GOT3 (cell line): ENCODE measurements at places on chromosomes 5 and 9.

DNA sequence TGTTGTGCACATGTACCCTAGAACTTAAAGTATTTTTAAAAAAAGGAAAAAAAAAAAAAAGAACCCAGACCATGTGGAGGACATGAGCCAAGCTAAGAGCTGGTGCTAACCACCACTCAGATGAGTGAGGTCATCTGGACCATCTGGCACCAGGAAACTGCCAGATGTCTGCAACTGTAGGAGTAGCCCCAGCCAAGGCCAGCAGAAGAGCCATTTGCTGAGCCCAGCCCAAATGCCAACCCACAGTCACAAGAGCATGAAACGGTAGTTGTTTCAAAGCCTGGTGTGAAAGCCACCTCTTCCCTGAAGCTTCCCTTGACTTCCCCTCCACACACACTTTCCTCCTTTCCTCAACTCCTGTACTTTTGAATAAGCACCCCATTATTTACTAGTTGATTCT is 69.2 kb upstream of the FCN1 start:
- DNase-seq = no peak

GRCh38 chr9:70811638-70812037 is 309.8 kb downstream of the TRPM3 start:
- DNase-seq = no peak

- no peak for DNase-seq
These were observed 179.8 kb downstream of the CNTNAP3 start for GRCh38 chr9:39108145-39108544.

GRCh38 chr5:180026320-180026719 is 45.2 kb downstream of the RNF130 start:
- no peak for DNase-seq

DNA sequence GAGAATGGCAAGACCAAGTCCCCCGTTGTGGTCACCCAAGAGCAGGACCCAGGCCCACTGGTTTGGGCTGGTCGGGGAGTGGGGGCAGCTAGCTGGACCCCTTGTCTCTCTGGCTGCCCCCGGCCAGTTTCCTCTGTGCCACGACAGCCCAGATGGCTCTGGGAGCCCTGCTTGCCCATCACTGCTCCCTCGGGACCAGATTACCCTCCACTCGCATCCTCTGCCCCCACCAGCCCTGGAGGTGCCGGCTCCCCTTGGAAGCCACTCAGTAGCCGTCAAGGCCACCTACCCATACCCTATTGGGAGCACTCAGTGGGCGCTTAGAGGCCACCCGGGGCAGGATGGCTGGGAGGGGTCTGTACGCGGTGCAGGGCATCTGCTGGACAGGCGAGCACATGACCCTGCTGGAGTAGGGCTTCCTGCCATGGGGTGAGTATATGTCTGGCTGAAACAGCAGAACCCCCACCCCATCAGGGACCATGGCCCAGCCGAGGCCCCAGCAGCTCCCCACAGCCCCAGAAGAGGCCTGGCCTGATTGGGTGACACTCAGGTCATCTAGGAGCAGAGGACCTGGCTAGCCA is 70.0 kb downstream of the ZNF354C start:
- DNase-seq = no peak

DNA sequence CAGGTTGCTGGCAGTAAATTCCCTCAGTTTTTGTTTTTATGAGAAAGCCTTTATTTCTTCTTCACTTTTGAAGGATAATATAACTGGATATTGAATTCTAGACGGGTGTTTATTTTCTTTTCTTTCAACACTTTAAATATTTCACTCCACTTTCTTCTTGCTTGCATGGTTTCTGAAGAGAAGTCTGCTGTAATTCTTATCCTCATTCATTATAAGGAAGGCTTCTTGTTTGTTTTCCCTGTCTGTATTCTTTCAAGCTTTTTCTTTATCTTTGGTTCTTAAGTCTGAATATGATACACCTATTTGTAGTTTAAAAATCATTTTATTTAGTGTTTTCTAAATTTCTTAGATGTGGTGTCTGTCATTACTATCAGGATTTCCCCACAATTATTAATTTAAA is 1054.3 kb downstream of the TLE1 start:
- no peak for DNase-seq
